ENCODE measurements at places on chromosomes 5 and 9. TPM values are rescaled to one million over a fixed set of nuclear protein-coding genes. Genes with fewer than 3 reads are reported as not detected.

- DNase-seq, result no peak
These were observed 20.1 kb downstream of the DIAPH1 start for GRCh38 chr5:141598391-141599345.

GRCh38 chr5:157267761-157268480 is 2.0 kb downstream of the CYFIP2 start:
- peak; percentile 28 for DNase-seq

DNA sequence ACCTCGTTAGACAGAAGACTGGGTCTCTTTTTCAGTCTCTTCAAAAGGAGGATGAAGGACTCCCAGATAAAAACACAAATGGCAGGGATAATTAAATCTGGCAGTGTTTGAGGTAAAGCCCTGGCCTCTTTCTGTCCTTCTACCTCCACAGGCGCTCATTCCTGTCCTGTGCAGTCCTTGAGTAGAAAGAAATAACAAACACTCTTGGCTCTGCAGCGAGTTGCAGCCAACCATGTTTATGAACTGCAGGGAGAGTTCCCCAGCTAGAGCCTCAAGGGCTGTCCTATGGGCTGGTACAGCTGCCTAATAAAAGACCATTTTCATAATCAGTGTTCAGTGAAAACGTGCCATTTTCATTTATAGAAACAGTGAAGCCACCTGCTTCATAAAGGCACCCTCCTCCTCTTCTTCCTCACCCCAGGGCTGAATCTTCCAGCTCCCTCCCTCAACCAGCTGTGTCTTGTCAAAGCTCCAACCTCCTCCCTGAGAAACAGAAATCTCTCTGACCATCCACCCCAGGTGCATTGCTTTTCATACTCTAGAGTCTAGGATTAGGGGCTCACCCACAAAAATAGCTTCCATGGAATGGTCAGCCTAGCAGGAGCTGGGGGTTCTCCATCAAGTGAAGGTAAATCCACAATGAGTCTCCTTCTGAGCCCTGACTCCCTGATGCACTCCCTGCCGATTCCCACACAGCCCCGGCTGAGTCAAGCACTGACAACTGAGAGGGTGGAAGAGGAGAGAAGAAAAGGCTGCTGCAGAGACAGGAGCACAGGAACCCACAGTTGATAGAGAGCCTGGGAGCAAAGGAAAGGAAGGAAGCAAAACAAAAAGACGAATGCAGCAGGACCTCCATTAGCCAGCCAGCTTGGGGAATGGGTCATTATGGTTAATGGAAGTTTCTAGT is 150.7 kb downstream of the CMYA5 start:
- DNase-seq, result no peak

GRCh38 chr5:97801461-97801860 is 618.4 kb upstream of the RIOK2 start:
- DNase-seq, result no peak

DNA sequence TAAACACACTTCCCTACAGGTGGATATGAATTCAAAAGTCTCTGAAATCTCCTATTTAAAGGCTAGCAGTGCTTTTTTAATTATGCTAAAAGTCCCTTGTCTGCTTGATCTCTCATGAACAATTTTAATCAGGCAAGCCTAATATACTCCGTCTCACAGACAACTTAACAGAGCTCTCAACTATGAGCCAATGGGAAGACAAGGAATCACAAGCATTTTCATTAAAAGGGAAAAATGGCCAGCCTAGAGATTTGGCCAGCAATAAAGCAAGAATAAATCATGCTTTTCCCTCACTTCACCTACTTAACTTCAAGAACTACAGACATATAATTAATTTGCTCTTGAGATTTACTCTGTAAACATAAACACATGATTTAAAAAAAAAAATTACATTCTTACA is 78.0 kb downstream of the RFX3 start:
- no peak for DNase-seq

DNA sequence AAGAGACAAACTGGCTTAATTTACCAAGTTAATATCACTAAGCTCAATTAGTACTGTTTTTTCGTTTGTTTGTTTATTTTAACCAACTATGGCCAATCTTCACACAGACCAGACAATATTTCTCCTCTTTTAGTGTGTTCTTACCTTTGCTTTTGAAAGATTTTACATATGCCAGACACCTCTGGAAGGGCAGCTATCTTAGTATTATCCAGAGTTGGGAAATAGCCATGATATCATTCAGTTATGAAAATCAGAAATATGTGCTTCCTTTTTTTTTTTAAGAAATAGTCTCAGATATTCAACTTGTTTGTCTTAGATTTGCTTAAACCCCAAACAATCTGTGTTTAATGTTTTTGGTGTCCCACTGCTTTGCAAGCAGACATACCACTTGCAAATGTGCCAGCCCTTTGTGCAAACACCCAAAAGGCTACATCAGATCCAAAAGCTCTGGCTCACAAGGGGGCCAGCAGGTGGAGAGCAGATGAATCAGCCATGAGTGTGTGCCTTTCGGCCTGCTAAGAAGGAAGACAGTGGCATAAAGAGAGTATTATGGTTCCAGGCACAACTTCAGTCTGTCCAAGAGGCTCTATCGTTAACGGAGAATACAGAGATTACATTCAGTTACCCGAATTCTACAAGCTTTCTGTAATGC is 147.6 kb downstream of the EFNA5 start:
- DNase-seq, result no peak

DNA sequence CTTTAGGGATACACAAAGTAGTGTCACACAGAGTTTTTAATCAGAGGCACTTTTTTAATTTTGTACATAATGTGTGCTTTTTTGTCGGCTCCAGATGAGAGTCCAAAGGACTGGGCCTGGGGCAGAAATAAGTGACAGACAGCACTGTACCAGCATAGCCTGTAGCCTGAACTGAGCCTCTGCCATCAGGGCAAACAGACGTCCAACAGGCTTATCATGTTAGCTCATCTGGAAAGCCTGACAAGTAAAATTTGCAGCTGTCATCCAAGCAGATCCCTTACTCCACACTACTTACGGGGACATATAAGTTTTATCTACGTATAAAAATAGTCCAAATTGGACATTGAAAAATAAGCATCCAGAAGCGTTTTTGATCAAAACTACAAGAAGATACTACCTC is 233.1 kb upstream of the GAS1 start:
- DNase-seq, result no peak

- DNase-seq, result no peak
These were observed 18.8 kb upstream of the FANCC start for GRCh38 chr9:95336281-95336680.

DNA sequence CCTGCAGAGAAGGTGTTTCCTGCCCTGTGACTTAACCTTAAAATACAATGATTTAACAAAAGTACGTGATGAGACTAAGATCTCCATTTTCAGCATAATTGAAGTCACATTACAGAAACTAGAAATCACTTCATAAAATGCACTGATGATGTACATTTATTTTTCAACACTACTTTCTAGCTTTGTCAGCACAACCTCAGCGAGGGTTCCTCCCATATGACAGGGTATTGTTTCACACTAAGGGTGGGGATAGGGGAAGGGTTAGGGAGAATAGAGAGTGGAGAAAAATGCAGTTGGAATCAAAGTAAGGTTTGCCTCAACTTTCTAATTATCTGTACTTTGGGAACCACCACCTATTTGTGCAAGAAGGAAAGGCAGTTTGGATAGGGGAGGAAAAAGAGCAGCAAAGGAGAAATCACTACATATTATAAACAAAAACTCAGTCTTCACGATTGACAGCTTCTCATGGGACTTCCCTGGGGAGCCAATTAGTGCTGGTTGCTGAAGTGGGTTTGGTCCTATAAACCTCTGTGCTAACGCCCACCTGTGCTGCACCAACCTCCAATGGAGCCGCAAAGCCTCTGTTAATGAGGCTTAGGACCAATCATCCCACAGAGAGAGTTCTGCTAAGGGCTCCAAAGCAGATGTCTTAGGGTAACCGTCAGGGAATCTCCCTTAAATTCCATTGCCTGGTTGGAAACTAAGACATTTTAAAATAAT is 369.2 kb upstream of the PDE4D start:
- DNase-seq, result no peak

DNA sequence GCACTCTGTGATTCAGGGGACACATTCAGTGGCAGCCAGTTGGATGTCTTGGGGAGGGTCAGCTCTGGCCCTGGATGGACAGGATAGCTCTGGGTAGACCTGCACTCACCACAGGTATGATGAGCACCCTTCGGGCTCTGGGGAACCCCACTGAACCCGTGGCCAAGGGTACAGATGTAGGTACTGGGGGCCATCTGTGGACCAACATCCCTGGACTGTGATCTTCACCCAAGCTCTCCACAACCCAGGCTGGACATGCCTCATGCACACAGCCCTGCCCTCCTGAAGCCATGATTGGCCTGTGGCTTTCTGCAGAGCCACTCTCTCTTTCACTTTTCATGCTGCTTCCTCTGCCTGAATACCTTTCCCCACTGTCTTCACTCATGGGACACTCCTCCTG is 15.6 kb upstream of the ACSL6 start:
- no peak for DNase-seq

- no peak for DNase-seq
These were observed 624.2 kb downstream of the CHSY3 start for GRCh38 chr5:130528474-130528873.

DNA sequence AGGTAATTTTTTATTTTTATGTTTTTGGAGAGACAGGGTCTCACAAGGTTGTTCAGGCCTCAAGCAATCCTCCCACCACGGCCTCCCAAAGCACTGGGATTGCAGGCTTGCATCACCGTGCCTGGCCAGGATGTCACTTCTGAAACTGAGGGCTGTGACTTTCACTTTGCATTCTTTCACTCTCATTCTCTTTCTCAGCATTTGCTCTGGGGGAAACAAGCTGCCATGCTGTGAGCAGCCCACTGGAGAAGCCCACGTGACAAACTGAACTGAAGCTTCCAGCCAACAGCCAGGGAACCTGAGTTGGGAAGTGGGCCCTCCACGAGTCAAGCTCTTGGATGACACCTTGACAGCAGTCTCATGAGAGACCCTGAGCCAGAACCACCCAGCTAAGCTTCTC is 109.4 kb downstream of the C5orf15 start:
- no peak for DNase-seq

DNA sequence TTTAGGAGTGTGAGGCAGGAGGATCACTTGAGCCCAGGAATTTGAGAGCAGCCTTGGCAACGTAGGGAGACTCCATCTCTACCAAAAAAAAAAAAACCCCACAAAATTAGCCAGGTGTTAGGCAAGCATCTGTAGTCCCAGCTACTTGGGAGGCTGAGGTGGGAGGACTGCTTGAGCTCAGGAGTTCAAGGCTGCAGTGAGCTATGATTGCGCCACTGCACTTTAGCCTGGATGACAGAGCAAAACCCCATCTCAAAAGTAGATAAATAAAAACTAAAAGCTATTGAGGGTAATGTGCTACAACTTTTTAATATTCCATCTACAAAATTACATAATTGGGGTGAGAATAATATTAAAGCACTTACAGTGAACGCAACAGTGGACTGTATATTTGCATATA is 5.9 kb downstream of the BDP1 start:
- no peak for DNase-seq

GRCh38 chr9:94923326-94924089 is 197.0 kb downstream of the AOPEP start:
- DNase-seq, result no peak

DNA sequence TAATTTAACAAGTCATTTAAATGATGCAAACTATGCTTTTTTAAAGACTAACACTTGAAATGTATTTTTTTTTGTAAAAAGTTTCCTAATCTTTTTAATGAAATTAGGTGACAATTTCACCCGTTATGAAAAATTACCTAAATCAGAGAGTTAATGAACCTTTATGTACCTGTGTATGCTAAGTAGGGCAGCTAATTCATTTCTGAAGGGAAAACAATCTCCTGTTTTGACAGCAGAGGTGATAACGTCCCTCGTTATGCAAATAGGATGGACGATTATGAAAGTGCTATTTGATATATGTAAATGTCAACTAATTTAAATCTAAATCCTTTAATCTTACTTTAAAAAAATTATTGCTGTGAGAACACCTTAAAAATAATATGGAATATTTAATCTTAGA is 58.8 kb downstream of the MEF2C start:
- no peak for DNase-seq

DNA sequence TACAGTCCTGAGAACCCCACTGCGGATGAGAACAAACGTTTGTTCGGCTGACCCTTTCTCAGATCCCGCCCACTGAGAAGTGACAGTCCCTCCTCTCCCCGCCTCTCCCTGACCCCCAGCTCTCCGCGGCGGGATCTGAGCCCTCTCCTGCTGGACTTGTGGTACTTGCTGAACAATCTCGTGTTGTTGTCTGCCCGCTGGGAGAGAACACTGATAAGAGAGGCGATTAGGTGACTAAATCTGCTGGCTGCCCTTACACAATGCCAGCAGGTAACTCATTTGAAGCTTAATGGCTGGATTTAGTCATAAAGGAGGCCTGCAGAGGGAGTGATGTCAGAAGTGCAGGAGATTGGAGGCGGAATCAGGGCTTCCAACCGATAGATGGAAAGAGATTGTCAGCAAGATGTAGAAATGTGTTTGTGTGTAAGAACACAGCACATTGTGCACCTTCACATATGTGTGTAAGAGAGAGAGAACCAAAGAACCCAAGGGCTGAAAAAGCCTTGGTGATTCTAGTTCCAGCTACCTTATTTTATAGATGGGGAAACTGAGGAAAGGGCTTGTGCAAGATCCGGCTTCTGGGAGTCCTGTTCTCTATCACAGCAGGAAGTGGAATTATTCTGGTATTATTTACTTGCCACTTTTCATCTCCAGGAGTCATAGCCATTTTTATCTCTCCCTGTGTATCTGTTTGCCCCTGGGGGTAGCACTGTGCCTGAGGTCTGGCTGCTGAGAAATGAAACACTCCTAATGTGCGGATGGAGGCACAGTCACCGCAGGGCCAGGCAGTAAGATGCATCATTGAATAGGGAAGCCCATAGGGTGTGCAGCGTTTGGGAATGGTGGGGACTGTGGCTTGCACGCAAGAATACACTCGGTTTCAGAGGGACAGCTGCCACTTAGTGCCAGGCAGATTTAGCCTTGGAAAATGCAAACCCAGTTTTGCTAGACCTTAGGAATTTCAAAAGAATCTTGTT is 203.7 kb upstream of the MSX2 start:
- DNase-seq, result no peak

DNA sequence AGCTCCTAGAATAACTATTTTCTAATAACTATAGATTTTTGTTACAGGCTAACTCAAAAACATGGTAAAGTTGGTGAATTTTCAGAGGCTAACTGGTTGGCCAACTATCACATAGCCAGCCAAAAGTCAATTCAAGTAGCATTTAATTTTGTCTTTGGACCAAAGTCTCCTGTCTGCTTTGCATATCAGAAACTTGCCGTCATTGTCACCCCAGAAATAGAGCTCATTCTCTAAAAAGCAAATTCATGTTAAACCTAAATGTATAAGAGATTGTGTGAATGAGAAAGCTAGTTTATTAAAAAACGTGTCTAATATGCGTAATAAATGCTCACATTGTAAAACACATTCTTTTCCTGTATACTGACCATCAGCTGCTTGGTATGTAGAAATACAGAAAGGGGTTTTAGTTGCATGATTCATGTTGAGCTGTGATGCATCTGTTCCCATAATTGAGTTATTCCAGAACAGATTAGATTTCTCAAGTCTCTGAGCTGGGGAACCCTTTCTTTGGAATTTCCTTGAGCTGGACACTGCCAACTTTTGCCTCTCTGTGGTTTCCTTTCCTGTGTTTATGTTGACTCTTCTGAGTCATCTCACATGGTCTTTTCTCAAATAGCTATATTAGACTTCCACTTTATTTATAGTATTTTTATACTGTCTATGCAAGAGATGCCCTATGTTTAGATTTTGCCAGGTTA is 7.3 kb downstream of the SRFBP1 start:
- no peak for DNase-seq

GRCh38 chr9:98364086-98364485 is 108.6 kb upstream of the TBC1D2 start:
- DNase-seq, result no peak

TMEM215 gene
- total RNA-seq, result not detected

NFIB gene
- total RNA-seq, result 98.2 TPM

DDX4 gene
- not detected for total RNA-seq

MARCOL gene
- total RNA-seq, result not detected

AK6 gene
- total RNA-seq, result 38.4 TPM

All from heart left ventricle (tissue), 16 donors.